ENCODE measurements at places on chromosomes 13 and 19. TPM values are rescaled to one million over a fixed set of nuclear protein-coding genes. Genes with fewer than 3 reads are reported as not detected.

- no peak for DNase-seq
Observed at GRCh38 chr19:28603453-28603852, 609.5 kb downstream of the UQCRFS1 start.

DNA sequence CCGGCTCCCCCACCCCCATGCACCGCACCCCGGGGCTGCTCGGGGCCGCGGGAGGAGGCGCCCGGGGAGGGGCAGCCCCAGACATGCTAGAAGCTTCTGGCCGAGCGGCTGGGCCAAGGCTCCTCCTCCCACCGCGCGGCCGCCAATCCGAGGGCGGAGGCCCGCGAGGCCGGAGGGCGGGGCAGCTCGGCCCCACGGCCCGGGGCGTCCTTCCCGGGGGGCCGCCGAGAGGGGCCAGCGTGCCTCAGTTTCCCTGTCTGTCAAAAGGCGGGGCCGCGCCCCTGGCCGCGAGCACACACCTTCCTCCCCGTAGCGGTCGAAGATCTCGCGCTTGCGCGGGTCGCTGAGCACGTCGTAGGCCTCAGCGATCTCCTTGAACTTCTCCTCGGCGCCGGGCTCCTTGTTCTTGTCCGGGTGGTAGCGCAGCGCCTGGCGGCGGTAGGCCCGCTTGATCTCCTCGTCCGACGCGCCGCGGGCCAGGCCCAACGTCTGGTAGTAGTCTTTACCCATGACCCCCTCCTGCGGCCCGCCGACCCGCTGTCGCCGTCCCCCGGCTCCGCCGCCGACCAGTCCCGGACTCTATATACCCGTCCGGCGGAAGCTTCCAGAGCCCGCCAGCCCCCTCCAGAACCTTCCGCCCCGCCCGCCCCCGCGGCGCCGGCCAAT, at the start of gene DNAJB1:
TSS of gene DNAJB1 (minus strand) at position 558 of the 666 bp plus-strand sequence. CDS start at position 510, 48 bp downstream.
- DNase-seq = peak; percentile 60

- DNase-seq = no peak
Observed at GRCh38 chr19:38055655-38056521, 148.9 kb downstream of the SIPA1L3 start.

DNA sequence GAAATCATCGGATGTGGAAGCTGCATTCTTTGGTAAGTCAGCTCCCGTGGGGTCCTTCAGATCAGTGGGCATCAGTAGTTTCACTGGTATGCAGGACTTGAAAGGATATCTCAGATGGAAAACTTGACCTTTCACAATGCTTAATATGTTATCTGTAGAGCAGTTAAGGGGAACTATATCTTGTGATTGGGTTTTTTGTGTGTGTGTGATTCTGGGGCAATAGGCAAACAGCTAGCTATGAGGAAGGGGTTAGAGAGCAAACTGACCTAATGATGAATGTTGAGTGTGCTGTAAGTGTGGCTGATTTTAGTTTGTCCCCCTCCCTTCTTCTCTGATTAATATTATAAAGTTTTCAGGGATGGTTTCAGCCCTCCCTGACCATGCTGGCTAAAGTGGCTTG, 53.3 kb downstream of the ACSBG2 start:
- DNase-seq = no peak

- DNase-seq = no peak
Observed at GRCh38 chr13:44354884-44355283, 18.7 kb upstream of the SERP2 start.

DNA sequence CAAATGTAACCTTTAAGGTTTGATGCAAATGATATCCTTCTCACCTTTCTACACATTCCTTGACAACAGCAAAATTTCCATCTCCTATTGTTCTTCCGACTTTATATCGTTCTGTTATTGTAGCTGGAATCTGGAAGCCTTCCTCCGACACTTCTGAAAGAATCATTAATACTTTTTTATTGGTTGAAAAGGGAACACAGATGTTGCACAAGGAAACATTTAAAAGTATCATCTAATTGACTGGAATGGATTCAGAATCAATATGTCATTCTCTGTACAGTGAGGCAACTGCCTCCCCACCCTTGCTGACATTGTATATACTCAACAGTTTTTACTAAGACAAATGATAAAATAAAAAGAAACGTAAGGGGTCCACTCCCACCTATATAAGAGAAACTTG, 295.2 kb downstream of the DCLK1 start:
- no peak for DNase-seq

GRCh38 chr13:100460266-100460665, 128.3 kb downstream of the GGACT start:
- DNase-seq = no peak

DNA sequence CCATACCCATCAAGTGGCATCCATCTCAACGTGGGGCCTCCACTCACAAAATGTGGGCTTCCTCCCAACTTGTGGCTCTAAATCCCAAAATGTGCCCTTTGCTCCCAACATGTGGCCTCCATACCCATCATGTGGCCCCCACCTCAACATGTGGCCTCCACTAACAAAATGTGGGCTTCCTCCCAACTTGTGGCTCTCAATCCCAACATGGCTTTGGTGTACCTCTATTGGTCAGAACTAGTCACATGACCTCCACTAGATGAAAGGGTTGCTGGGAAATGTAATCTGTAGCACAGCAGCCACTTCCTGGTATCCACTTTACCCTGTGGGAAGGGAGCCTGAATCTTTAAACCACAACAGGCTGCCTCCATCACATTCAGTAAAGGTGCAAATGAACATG, 10.1 kb upstream of the ACER1 start:
- no peak for DNase-seq

Gene KIR2DL4
- not detected for total RNA-seq

Gene DYRK1B
- total RNA-seq = 4.3 TPM

Gene FFAR1
- not detected for total RNA-seq

Gene VSTM1
- total RNA-seq = not detected

All from H4 (cell line).